ENCODE measurements at places on chromosomes 5 and 9. TPM values are rescaled to one million over a fixed set of nuclear protein-coding genes. Genes with fewer than 3 reads are reported as not detected.

The ANKRD31 gene
- total RNA-seq: 0.04 TPM

The SLC6A7 gene
- total RNA-seq: not detected

- no peak overlapping the region for H3K27ac ChIP-seq
- no peaks in the 10 kb centered on the region for H3K4me1 ChIP-seq
- H3K36me3 ChIP-seq: no peaks in the 10 kb centered on the region
- no peaks in the 10 kb centered on the region for H3K27me3 ChIP-seq
- no peak overlapping the region for H3K4me3 ChIP-seq
These were observed 65.1 kb upstream of the C5orf46 start for GRCh38 chr5:147971472-147971871.

DNA sequence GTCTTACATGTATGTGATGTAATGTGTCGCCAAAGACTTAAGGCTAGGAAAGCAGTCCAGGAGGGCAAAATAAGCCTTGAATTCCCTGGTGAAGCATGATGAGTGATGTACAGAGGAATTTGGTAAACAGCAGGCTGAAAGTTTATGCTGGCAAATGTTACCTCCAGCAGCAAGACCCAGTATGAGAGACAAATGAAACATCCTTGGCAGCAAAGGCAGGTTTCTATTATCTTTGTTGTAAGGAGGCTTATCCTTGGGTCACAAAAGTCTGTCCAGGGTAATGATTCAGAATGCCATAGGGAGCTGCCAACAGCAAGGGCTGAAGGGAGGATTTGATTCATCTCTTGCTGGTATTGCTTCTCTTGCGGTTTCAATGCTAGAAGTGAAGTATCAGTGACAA is 75.9 kb upstream of the HTR4 start:
- no peak for DNase-seq
- H3K36me3 ChIP-seq: no peaks in the 10 kb centered on the region
- H3K4me1 ChIP-seq: no peaks in the 10 kb centered on the region

DNA sequence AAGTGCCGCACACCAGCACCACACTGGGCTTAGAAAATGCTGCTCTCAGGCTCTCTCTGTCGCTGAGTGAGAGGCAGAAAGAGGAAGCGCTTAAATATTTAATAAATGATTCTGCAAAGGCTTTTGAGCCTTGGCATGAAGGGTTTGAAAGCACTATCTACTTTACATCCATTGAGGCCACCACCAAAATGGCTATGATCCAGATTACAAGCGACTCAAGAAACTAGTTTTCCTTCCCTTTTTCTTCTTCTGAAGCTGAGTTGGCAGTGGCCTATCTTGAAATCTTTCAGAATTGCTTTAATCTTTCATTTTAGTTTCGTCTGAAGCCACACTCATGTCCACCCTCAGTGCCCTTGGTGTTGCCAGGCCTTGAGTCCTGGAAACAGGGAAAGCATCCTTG is 59.5 kb downstream of the EBF1 start:
- no peaks in the 10 kb centered on the region for H3K4me1 ChIP-seq
- no peaks in the 10 kb centered on the region for H3K36me3 ChIP-seq
- H3K27ac ChIP-seq: no peak overlapping the region
- no peaks in the 10 kb centered on the region for H3K27me3 ChIP-seq

DNA sequence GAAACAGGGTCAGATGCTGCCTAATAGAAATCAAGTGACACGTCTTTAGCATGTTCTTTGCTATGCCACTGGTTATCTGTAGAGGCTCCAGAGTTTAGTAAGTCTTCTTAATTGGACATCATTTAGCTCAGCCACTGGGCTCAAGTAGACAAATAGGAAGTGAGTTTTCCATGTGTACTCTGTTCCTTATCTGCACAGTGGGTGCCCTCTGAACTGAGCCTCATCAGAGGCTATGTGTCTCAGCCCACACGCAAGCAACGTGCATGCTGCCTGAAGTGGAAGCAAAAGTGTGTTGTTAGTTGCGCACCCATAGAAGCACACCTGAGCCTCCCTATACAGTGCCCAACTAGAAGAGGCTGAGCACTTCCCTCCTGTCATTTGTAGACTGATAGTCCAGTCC is 134.7 kb downstream of the SEMA5A start:
- no peaks in the 10 kb centered on the region for H3K27me3 ChIP-seq
- H3K4me1 ChIP-seq: peaks cover 5% of the 10 kb centered on the region
- no peak overlapping the region for H3K4me3 ChIP-seq
- H3K27ac ChIP-seq: no peak overlapping the region
- DNase-seq: no peak

Measured in right lobe of liver (tissue), 6 donors.